ENCODE measurements at places on chromosomes 6 and 20.

- DNase-seq, result peak; percentile 35
Observed at GRCh38 chr6:138465007-138465645, 34.2 kb downstream of the NHSL1 start.

DNA sequence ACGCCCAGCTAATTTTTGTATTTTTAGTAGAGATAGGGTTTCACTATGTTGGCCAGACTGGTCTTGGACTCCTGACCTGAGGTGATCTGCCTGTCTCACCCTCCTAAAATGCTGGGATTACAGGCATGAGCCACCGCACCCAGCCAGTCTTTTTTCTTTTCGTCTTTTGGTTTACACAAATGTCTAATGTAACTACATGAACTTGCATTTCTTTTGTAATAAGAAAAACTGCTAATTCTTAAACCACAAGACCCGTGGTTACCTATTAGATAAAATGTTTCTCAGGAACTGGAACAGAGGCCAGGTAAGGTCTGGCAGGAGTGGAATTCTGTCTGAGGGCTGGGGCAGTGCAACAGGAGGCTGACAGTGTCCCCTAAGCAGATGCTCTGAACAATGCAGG is 32.7 kb upstream of the GSTA3 start:
- DNase-seq, result no peak

GRCh38 chr6:3749977-3750316 is 1.6 kb downstream of the PXDC1 start:
- no peak for DNase-seq

DNA sequence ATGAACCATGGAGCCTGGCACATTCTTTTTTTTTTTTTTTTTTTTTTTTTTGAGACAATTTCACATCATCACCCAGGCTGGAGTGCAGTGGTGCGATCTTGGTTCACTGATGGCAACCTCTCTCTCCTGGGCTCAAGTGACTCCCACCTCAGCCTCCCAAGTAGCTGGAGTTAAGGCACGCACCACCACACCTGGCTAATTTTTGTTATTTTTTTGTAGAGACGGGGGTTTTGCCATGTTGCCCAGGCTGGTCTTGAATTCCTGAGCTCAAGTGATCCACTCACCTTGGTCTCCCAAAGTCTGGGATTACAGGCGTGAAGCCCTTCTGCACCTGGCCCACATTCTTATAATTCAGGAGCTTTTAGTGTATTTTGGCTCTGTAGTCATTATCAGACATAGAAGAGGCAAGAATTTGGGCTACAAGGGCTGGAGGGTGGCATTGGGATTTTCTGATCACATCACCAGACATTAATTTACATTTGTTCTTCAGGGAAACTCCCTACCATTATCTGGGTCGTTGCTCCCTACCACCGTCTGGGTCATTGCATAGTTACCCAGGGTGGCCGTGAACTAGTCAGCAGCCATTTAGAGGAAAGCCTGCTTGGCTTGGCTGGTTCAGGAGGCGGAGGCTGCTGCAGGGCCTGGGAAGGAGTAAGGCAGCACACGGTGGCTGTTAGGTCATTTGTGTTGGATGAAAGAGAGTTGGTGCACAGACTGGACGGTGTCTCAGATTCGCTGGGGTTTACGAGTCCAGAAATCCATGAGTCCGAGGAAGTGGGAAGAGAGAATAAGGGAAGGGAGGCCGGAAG is 17.6 kb downstream of the ARID1B start:
- DNase-seq, result no peak

- peak; percentile 53 for DNase-seq
Observed at GRCh38 chr6:70107852-70108629, 194.8 kb downstream of the COL9A1 start.

DNA sequence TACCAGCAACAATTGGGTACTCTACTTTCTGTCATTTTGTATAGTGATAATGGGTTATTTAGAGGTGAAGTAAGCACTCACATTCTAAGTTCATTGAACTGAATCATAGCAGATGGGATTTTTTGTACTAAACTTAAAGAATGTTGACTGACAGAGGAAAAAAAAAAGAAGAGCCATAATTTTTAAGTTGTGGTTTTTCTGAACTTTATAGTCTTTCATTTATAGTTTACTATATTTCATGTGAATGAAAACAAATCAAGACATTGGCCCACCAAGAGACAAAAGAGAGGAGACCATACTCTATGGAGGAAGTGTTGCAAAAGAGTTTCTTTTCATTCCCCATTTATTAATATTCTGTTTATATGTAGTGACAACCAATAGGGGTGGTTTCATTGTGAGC is 685.7 kb downstream of the BCKDHB start:
- no peak for DNase-seq

DNA sequence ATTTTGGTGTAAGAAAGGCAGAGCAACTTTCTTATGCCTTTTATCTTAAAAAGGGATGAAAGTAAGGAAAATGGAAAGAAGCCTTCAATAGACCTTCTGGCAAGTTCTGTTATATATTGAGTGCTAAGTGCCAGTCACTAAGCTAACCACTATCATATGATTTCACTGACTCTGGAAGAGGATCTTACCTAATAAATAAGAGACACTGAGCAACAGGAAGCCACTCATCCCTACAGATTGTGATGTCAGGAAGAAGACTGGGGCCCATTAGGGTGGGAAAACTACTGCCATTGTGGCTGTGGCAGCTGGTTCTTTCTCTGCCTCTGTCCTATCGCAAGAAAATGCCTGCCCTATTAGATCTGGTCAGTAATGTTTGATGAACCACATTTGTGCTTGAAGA is 89.6 kb downstream of the AIG1 start:
- no peak for DNase-seq

DNA sequence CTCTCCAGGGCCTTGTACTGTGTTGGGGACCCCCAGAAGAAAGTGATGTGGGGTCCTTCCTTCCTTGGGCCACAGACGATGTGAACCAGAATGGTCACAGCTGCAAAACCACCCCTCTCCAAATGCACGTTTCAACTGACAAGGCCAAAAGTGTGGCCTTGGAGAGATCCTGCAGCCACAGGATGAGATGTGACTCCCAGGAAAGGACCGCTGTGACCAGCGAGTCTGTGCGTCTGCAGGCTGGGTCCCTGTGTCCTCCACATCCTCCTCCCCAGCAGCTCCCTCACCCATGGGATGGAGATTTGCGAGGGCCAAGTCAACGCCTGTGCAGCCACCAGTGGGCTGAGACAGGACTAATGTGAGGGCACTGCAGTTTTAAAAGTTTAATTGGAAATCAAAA is 247.0 kb downstream of the ERMARD start:
- DNase-seq, result no peak

DNA sequence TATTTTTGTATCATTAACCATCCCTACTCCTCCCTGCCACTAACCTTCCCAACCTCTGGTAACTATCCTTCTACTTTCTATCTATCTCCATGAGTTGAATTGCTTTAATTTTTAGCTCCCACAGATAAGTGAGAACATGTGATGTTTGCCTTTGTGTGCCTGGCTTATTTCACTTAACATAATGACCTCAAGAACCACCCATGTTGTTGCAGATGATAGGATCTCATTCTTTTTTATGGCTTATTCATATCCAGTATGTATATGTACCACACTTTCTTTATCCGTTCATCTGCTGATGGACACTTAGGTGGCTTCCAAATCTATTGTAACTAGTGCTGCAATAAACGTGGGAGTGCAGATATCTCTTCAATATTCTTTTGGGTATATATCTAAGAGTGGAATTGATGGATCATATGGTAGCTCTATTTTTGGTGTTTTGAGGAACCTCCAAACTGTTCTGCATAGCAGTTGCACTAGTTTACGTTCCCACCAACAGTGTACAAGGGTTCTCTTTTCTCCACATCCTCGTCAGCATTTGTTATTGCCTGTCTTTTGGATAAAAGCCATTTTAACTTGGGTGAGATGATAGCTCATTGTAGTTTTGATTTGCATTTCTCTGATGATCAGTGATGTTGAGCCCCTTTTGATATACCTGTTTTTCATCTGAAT is 201.4 kb downstream of the ARHGAP18 start:
- no peak for DNase-seq

DNA sequence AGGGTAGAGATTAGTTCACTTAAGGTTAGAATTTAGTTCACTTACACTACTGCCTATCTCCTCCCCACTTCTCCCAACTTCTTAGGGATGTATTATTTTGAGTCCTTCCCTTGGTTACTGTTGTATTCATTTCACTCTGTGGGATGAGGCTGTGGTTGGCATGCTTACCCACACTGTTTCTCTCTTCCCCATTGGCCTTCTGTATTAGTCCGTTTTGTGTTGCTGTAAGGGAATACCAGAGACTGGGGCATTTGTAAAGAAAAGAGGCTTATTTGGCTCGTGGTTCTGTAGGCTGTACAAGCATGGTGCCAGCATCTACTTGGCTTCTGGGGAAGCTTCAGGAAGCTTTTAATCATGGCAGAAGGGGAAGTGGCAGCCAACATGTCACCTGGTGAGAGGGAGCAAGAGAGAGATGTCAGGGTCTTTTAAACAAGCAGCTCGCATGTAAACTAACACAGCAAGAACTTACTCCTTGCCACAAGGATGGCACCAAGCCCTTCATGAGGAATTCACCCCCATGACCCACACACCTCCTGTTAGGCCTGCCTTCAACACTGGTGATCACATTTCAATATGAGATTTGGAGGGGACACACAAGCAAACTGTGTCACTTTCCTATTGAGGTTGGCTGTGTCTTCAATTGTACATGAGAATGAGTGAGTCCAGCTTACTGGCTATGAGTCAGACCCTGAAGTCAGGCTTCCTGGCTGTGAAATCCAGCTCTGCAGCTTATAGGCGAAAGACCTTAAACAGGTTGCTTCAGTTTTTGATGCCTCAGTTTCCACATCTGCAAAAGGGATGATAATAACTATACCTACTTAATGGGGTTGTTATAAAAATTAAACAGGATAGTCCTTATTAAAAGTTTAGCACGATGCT is 53.3 kb downstream of the SYNDIG1 start:
- DNase-seq, result no peak

GRCh38 chr6:135114355-135115145 is 59.9 kb upstream of the HBS1L start:
- DNase-seq, result no peak

DNA sequence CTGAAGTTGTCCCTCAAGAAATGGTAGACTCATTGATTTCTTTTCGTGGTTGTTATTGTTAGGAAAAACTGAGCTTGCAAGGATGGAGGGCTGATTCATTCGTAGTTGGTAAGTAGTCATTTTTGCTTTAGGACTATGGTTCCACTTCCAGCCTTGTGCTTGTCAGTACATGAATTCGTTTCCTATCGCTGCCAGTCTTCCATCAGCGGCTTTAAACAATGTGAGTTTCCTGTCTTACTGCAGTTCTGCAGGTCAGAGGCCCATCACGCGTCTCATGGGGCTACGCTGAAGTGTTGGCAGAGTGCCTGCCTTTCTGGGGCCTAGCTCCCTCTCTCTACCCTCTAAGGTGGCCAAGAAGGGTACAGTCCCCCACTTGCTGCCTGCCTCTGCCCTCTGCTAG is 11.4 kb upstream of the MDFI start:
- DNase-seq, result peak; percentile 41

- DNase-seq, result peak; percentile 86
Observed at GRCh38 chr20:47620808-47621805, 119.4 kb downstream of the NCOA3 start.

- no peak for DNase-seq
Observed at GRCh38 chr6:1950631-1951030, 294.8 kb downstream of the GMDS start.

GRCh38 chr6:54255886-54256285 is 52.4 kb upstream of the TINAG start:
- DNase-seq, result no peak

DNA sequence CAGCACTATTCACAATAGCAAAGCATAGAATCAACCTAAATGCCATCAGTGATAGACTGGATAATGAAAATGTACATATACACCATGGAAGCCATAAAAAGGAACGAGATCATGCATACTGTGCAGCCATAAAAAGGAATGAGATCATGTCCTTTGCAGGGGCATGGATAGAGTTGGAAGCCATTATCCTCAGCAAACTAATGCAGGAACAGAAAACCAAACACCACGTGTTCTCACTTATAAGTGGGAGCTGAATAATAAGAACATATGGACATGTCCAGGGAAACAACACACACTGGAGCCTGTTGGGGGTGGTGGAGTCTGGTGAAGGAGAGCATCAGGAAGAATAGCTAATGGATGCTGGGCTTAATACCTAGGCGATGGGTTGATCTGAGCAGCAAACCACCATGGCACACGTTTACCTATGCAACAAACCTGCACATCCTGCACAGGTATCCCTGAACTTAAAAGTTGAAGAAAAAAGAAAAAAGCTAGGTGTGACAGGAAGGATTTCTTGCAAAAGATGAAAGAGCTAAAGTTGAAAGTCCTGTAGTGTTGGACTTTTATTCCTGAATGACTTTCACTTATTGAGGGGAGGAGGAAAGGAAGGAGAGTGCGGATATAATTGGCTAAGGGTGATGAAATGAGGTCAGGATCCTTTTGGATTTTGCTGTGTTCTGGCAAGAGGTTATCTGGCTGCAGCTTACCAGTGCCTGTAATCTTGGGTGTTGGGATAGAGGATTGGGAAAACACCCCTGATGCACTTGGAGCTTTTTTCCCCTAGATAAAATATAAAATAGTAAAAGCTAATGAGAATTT is 8.5 kb downstream of the TRMT11 start:
- no peak for DNase-seq

DNA sequence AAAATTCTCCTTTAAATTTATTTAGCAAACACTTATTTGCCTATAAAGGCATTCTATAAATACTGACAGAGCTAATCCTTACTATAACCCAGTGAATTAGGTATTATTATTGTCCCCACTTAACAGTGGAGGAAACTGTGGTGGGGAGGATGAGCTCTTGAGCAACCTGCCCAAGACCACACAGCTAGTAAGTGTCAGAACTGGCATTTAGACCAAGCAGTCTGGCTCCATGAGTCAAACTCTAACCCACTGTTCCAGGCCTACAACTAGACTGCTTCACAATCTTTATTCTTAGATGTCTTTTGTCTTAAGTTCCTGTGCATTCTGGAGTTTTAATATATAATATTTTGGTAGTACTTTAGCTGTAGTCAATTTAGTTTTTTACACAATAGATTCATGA is 530.8 kb downstream of the BCKDHB start:
- no peak for DNase-seq

- DNase-seq, result peak; percentile 28
Observed at GRCh38 chr6:10410207-10411050, 4.4 kb downstream of the TFAP2A start.

GRCh38 chr20:8995761-8996160 is 73.1 kb upstream of the PLCB4 start:
- peak; percentile 54 for DNase-seq

DNA sequence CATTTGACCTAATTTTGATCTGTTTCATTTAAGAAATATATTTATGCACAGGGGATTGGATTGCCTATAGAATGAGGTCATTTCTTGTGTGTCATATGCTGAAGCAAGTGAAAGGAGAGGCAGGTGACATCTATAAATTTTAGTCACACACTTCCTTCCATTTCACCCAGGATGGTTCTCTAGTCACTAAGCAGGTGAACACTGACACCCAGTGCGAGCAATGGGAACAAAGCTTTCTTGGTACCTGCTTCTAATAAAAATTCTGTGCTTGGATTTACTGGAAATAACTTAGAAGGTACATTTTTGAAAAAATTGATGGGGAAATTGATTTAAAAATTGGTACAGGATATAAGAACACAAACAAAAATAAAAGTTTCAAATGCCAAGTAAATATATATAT is 66.9 kb upstream of the MC3R start:
- DNase-seq, result no peak
